ENCODE measurements at places on chromosomes 1 and 21.

- DNase-seq = no peak
Observed at GRCh38 chr1:18494304-18494703, 13.6 kb downstream of the KLHDC7A start.

DNA sequence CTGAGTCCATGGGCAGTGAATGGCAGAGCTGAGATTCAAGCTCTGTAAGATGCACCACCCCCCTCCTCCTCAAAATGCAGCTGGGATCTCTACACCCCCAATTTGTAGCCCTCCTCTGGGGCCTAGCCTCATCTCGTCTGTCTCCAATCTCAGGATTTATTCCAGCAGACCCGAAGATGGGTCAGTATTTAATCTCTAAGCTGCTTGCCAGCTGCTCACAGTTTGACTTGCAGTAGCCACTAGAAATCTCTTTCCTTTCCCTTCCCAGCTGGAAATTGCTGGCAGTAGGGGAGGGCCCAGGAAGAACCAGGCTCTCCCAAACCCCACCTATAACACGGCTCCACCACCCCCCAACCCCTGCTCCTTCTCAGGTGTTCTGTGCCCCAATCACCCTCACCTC, 1.5 kb downstream of the LACTBL1 start:
- no peak for DNase-seq

DNA sequence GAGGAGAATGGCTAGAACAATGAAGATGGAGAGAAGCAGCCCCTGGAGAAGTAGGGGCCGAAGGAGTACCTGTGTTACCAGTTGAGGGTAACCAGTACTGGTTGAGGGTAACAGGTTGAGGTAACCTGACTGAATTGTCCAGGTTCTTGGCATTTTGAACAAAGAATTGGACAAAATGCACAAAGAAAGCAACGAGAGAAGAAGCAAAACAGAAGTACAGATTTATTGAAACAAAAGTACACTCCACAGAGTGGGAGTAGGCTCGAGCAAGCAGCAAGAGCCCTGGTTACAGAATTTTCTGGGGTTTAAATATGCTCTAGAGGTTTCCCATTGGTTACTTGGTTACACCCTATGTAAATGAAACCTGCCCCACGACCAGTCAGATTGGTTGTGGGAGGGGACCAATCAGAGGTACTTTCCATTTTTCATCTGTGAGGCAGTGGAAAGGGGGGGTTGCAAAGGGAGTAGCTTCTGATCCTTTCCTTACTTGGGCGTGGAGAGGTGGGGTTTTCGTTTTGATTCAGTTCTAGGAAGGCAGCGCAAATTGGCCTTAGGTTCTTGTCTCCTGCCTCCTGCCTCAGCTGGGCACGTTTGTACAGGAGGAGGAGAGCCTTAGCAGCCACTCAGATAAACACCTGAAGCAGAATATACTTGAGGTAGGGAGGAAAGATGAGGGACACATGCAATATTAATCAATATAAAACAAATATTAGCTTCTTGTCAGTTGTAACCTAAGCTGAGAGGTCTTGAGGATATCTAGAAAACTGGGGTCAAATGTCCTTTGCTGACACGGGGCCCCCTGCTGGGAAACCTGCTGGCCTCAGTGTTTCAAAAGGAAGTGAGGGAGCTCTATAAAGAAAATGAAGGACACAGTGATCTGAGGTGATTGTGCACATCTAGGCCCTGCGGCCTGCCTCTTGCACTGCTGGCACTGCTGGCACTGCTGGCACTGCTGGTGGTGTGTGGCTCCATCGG, 14.3 kb upstream of the LSM10 start:
- DNase-seq = peak; percentile 30

- DNase-seq = no peak
Observed at GRCh38 chr1:229368347-229368746, 25.5 kb upstream of the CCSAP start.

GRCh38 chr1:101918277-101918676, 78.4 kb downstream of the OLFM3 start:
- no peak for DNase-seq

DNA sequence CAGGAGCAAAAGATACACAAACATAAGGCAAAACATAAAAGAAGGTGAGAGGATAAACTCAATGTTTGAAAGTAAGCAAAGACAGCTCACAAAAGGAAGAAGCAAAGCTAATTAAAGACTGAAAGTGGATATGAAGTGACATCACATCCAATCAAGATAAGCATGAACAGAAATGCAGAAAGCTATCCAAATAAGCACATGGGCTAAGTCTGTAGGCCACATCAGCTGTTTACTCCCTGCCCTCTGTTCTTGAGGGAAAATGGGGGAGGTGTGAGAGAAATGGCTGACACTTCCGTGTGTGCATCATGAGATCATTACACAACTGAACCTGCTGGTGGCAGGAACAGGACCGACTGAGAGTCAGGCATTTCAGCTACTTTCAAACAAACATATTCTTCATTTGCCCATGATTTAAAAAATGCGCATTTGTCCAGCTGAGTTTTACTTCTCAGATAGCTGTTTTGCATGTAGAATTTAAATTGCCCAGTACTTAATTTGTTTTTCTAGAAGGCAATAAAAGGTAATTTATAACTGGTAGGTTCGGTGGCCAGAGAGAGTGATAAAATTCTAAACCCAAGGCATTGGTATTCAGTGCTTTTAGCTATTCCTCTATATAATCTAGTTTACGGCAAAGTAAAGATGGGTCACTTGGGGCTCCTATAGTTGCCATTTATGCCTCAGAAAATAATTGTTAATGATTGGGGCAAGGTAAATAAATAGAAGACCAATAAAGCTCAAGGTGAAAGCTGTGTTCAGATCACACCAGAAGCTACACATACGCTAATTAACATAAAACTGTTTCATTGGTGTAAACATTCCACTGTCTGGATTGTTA, 27.2 kb upstream of the MAN1A2 start:
- no peak for DNase-seq

DNA sequence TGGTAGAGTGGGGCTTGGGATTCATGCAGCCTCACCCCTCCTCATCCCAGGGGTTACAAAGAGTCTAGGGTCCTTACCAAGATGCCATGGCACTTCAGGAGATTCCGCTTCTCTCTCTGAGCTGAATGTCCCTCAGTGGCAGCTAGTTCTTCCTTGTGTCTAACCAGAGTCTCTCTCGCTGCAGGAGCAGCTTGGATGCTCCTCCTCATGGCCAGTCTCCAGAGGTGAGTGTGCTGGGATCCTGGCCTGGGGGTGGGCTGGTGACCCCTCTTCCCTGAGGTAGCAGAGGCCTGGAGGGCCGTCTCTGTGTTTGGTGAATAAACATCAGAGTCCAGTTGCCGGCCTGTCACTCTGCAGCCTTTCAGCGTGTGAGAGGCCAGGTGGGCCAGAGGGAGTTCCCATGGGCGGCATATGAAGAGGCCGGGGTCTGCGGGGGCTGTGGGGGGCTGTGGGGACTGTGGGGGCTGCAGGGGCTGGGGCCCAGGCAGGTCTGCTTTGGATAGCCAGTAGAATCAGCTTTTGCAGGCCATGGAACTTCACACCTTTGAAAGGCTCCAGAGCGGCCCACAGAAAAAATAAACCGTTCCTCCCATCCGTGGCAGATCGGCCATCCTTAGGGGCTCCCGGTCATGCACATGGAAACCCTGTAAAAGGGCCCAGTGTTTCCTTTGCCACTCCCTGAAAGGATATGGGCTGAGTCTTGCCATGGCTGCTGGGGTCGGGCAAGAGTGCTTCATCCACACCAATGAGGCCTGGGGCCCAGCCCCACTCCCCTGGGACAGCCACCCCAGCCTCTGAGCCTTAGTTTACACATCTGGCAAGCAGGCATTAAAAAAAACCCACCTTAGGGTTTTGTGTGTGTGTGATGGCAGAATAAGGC, 256.4 kb downstream of the FOXD2 start:
- no peak for DNase-seq

GRCh38 chr1:110605901-110606656, at the start of gene KCNA2:
TSS of gene KCNA2 (minus strand) at chr1:110606358. CDS start at chr1:110604782, 1,576 bp downstream.
- no peak for DNase-seq
